ENCODE measurements at places on chromosomes 11 and 22.
A peak's percentile ranks its signal among the peaks of the same experiment; 100 is the strongest.

DNA sequence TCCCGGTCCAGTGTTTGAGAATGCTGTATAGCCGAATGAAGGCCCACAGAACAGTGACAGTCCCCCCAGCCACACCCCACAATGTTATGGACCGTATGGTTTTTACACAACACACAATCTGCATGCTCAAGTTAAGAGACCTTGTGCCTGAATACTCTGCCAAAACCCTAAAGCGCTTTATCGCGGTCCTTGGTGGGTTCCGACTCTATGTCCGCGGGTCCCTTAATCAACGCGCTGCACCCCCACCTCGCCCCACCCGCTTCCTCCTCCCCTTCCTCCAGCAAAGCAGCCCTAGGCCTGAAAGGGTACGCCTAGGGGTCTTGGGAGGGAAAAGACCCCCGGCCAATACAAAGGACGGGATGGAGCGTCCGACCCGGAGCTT, 442 bp downstream of the COPB1 start:
- DNase-seq: peak; percentile 33

GRCh38 chr11:60367009-60367408, 11.3 kb upstream of the MS4A7 start:
- DNase-seq: no peak

- DNase-seq: no peak
These were observed 30.0 kb downstream of the LRRC32 start for GRCh38 chr11:76640501-76640900.

DNA sequence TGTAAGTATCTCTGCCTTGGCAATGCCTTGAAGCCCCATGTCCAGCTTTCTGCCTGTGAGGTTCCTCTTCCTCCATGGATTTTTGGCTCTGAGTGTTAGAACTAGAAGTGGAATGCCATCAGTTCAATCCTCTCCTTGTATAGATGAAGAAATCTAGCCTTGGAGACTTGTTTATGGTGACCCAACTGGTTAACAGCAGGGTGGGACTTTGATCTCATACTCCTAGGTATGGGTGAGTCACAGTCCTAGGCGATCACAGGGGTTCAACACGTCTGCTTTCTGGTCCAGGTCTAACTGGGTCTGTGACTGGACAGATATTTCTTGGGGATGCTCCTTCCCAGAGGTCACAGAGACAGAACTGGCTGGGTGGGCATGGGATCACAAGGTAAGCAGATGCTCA, 9.2 kb upstream of the MTFP1 start:
- DNase-seq: no peak

GRCh38 chr11:82191695-82192094, 542.0 kb downstream of the FAM181B start:
- no peak for DNase-seq

DNA sequence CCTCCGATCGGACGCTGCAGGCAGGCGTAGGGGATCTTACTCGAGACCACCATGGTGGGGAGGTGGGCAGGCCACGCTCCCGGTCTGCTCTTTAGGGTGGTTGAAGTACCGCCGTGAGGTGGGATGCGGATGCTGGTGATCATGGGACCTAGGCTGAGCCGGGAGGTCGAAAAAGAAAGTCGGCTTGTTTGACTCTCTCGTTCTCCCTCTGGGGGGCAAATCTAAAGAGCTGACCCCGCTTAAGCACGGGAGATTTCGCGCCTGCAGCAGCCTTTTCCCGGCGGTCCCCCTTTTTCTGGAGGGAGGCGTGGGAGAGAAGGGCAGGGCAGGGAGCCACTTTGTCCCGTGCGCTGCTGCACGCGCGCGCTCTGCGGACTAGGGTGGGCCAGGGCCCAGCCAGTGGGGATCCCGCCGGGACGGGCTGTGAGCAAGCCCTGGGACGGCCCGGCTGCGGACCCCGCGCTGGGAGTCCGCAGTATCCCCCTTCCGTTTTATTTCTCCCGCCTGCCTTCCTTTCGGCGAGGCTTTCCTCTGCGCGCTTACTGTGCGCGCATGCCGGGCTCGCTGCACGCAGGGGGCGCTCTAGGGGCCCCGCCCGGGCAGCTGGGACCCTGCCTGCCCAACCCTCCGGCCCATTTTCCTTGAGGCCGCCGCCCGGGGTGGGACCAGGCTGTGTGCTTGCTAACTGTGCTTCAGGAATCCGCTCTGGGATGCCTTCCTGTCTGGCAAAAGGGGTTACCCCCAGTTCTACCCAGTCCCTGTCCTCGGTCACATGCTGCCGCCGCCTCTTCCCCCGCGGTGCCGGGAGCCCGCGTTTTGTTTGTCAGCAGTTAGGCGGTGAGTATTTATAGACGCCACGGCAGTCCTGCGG, 81.0 kb downstream of the PRR5L start:
- peak; percentile 70 for DNase-seq

DNA sequence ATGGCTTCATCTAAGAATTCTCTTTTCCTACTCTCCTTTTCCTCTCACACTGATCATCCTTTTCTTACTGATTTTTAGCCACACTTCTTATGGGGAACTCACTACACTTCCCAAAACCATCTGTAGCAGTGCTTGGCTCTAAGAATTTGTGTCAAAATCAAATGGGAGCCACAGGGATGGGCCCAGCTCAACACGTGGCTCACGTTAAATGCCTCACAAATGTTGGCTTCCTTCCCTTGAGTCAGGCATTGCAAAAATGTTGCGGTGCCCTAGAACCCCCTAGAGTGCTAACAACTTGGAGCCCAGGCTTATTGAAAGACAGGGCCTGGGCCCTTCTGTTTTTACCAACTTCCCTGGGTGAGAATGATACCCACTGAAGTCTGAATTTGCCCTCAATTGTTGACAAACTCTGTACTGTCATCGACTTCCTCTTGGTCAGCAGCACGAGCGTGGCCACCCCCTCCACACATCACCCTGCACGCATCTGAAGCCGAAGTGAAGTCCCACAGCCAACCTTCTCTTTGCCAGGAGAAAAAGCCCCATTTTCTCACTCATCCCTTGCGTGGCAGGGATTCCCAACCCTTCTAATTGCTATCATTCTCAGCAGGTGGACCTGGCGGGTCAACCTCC, 69.7 kb downstream of the ELFN2 start:
- peak; percentile 67 for DNase-seq

GRCh38 chr11:110287537-110287936, 8.9 kb downstream of the RDX start:
- no peak for DNase-seq

- no peak for DNase-seq
These were observed 17.1 kb upstream of the MOB2 start for GRCh38 chr11:1503708-1504104.

DNA sequence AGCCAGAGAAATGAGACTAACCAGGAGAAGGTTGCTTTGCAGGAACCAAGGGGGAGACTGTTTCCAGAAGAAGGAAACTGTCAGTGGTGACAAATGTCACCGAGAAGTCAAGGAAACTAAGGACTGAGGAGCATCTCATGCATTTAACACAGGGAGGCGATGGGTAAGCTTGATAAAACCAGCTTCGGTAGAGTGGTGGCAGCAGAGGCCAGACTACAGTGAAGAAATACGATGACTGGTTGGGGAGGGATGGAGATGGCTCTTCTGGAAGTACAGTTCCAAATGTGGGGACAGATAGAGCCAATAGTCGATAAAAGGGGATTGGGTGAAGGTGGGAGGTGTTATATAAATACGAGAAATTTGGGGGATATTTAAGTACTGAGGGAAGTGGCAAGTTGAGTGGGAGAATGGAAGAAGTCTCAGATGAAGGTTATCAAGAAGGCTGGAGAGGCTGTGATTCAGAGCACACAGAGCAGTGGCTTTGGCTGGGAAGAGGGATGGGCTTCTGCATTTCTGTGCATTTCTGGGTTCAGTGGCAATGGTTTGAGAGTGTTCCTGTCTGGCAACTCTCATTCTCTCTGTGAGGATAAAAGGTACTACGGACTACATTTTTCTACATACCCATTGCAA, 29.2 kb downstream of the SC5D start:
- peak; percentile 36 for DNase-seq

GRCh38 chr11:88173956-88174355, 1.3 kb downstream of the RAB38 start:
- DNase-seq: no peak

DNA sequence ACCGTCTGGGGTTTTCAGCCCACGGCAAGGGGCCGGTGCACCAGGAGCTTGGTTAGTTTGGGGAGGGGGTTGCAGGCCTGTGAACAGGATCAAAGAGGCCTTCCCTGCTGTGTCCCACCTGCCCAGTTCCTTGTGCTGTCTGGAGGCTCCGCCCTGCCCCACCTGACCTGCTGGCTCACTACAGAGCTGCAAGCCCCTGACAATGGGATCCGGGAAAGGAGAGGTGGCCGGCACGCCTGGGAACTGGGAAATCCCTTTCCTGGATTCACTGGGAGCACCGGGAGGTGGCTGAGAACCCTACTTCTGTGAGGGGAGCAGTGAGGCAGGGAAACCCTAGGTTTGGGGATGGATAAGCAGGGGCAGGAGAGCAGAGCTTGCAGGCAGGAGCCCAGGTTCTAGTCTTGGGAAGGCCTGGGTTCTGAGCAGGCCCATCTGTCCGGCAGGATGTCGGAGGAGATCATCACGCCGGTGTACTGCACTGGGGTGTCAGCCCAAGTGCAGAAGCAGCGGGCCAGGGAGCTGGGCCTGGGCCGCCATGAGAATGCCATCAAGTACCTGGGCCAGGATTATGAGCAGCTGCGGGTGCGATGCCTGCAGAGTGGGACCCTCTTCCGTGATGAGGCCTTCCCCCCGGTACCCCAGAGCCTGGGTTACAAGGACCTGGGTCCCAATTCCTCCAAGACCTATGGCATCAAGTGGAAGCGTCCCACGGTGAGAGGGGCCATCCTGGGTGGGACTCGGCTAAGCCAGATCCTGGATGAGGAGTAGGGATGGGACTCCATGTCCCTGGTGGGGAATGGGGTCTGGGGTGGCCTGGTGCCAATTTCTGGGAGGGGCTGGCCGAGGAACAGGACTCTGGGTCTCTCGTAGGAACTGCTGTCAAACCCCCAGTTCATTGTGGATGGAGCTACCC, 786 bp downstream of the CAPN1 start:
- DNase-seq: no peak

DNA sequence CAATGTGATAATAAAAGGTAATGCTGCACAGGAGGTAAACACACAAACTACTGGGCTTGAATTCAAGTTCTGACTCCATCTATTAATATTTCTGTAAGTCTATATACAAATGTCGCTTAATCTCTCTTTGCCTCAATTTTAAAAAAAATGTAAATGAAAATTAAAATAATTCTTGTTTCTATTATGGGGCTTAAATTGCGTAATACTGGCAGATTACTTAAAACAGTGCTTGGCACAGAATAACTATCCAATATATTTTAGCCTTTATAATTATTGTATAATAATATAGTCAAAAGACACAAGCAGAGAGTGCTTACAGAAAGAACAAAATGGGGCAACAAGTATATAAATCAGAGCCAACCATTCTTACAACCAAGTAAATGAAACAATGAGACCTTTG, 489.1 kb downstream of the CNTN5 start:
- DNase-seq: no peak

GRCh38 chr22:22815397-22816170, 72.0 kb upstream of the IGLL5 start:
- DNase-seq: no peak

DNA sequence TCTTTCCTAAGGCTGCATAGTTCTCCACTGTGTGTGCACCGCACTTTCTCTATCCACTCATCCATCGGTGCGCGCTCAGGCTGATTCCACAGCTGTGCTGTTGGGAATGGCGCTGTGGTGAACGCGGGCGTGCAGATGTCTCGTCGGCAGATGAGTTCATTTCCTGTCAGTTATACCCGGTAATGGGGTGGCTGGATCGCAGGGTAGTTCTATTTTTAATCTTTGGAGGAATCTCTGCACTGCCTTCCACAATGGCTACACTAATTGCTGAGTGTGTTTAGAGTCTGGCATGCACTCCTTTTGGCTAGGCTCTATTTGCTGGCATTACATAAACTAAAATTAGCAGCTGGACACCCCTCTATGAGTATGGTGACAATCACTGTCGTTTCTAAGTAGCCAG, 27.9 kb upstream of the KRTAP5-7 start:
- DNase-seq: peak; percentile 68

DNA sequence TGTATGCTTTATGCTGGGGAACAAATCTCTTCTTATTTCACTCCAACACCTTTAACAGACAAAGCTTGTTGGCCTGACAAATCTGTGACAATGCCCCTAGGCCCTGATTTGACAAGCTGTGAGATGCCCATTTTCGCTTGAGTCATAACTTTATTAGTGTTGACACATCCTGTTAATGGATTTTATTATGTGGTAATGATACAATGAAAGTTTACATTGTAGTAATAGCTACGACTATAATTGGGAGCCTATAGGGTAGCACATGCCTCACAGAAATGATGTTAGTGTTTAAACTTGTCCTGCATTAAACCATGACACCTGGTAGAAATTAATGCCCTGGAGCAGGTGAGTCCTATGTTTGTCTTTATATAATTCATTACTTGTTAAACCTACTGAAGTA, 3.3 kb upstream of the MMP10 start:
- no peak for DNase-seq

DNA sequence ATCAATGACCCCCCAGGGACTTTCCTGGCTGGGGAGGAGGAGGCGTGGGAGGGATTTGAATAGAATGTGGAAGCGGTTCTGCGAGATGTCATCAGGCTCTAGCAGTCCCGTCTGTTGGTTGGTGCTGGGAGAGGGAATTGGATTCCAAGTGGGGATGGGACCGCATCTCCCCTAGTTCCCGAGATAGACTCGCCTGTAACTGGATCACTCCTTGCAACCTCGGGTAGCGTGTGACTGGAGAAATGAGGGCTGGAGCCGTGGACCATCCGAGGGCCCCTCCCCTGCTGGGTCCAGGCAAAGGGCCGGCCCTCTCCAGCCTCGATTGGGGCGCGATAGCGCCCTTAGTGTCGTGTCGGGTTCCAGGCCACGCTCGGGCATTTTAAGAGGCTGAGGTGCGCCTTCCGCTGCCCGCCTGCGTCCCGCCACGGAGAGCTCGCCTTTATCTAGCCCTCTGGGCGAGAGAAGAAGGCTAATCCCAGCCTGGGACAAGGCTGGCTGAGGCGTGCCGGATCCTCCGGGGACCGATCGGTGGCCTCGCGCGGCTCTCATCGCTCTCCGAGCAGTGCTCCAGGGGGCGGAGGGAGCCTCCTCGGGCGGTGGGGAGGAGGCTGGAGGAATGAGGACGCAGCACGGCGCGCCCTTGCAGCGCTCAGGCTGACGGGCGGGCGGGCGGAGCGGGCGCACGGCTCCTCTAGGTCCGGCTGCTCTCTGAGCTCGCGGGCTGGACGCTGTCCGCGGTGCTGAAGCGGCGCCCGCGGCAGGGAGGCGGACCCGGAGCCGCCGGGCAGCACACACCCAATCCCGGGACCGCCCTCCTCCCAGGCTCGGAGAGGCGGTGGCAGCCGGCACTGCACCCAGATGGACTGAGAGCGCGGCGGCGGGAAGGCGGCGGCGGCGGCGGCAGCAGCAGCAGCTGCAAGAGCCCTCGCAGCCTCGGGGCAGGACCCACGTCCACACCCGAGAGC, 107.8 kb downstream of the OSBP2 start:
- peak; percentile 91 for DNase-seq

- no peak for DNase-seq
These were observed 1592.1 kb upstream of the TENM4 start for GRCh38 chr11:81032906-81033305.
